ENCODE measurements at places on chromosomes 16 and 17. TPM values are rescaled to one million over a fixed set of nuclear protein-coding genes. Genes with fewer than 3 reads are reported as not detected.

The KRT16 gene
- total RNA-seq = not detected

The ZDHHC1 gene
- total RNA-seq = 9.3 TPM

The GPS2 gene
- total RNA-seq = 65.5 TPM

The MRPS23 gene
- 47.2 TPM for total RNA-seq

The TP53TG3C gene
- not detected for total RNA-seq

The CLDN6 gene
- not detected for total RNA-seq

All from dorsolateral prefrontal cortex (tissue), 122 donors.